ENCODE measurements at places on chromosomes 2 and 18. TPM values are rescaled to one million over a fixed set of nuclear protein-coding genes. Genes with fewer than 3 reads are reported as not detected.

Gene EPC2
- 22.8 TPM for total RNA-seq

Gene LRRC30
- total RNA-seq = not detected

- H3K27ac ChIP-seq = no peak overlapping the region
- no peaks in the 10 kb centered on the region for H3K27me3 ChIP-seq
- no peaks in the 10 kb centered on the region for H3K36me3 ChIP-seq
- no peaks in the 10 kb centered on the region for H3K4me1 ChIP-seq
- H3K4me3 ChIP-seq = no peak overlapping the region
Observed at GRCh38 chr2:132789066-132789465, 119.1 kb upstream of the LYPD1 start.

Gene TXNDC9
- 46.7 TPM for total RNA-seq

DNA sequence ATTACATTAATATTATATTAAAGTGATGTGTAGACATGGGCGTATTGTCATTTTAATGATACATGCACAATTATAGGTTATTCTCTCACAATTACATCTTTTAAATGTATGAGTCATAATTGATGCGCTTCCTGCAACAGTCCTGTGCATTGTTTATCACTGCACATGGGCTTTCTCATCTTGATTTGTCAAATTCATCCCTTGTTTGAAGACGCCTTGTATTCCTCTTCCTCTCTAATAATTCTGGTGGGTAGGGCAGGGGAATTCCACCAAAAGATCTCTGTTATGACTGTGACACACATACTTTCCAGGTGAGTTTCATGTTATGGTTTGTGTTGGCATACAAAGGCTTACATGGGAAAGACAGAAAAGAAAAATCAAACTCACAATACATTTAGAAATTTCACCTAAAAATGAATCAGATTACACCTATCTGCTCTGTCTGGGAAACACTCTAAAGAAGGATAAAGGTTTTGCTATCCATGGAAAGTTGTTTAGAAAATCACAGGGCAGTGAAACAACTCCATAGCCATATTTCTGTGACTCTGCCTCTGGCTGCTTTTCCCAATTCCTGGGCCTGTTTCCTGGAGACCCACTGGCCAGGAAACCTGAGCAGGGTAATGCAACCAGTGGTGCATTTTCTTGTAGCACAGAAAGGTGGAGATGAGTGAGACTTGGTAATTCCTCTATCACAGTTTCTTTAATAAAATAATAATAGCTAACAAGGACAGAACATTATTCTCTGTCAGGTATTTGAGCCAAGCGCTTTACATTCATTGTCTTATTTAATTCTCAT, 13.2 kb downstream of the SLC9A2 start:
- no peak overlapping the region for H3K4me3 ChIP-seq
- DNase-seq = no peak
- H3K4me1 ChIP-seq = no peaks in the 10 kb centered on the region
- no peaks in the 10 kb centered on the region for H3K27me3 ChIP-seq
- no peak overlapping the region for H3K27ac ChIP-seq

GRCh38 chr2:131077966-131078365, 15.3 kb downstream of the FAM168B start:
- no peaks in the 10 kb centered on the region for H3K27me3 ChIP-seq
- H3K4me1 ChIP-seq = no peaks in the 10 kb centered on the region
- no peak overlapping the region for H3K27ac ChIP-seq
- no peak for DNase-seq
- no peak overlapping the region for H3K4me3 ChIP-seq

DNA sequence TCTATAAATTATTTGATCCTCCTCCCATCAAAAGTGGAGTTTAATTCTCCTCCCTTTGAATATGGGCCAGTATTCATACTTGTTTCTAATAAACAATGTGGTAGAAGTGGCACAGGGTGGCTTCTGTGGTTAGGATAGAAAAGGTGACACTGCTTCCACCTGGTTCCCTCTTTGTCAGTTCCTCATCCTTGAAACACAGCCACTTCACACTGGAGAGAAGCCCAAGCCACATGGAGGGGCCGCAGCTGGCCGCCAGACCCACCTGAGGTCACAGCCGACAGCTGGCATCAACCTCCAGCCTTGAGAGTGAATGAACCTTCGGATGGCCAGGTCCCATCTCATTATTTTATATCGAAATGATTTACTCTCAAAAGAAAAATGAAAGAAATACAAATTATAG, 27.5 kb upstream of the SLC66A3 start:
- H3K27me3 ChIP-seq = no peaks in the 10 kb centered on the region
- DNase-seq = no peak
- H3K4me3 ChIP-seq = no peak overlapping the region
- H3K36me3 ChIP-seq = no peaks in the 10 kb centered on the region
- peaks cover 6% of the 10 kb centered on the region for H3K4me1 ChIP-seq

GRCh38 chr2:225993430-225993829, 593.9 kb downstream of the NYAP2 start:
- H3K4me3 ChIP-seq = no peak overlapping the region
- H3K27me3 ChIP-seq = no peaks in the 10 kb centered on the region
- peak; percentile 27 for DNase-seq
- H3K4me1 ChIP-seq = peaks cover 15% of the 10 kb centered on the region
- no peak overlapping the region for H3K27ac ChIP-seq

Gene SERPINB5
- not detected for total RNA-seq

Gene MAL
- total RNA-seq = not detected

DNA sequence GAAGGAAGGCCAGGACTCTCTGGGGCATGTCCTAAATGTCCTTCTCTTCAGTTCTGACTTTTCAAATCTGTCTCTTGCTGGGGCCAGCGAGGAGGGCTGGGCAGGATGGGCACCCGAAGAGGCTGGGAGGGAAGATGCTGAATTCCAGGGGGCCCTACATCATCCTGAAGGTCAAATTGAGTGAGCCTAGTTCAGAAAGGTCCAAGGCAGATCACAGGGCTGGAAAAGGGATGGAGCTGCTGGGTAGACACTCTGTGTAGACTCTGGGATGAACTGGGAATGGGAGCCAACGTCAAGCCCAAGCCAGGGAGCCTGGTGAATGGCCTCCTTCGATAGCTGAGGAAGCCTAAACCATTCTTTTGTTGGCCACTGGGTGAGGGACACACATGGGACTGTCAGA, 133.1 kb downstream of the MYCN start:
- H3K27me3 ChIP-seq = no peaks in the 10 kb centered on the region
- no peaks in the 10 kb centered on the region for H3K36me3 ChIP-seq
- H3K4me1 ChIP-seq = no peaks in the 10 kb centered on the region
- no peak overlapping the region for H3K4me3 ChIP-seq
- DNase-seq = no peak

- no peaks in the 10 kb centered on the region for H3K36me3 ChIP-seq
- DNase-seq = no peak
- H3K4me1 ChIP-seq = no peaks in the 10 kb centered on the region
- H3K4me3 ChIP-seq = no peak overlapping the region
Observed at GRCh38 chr2:162749994-162750393, 88.6 kb downstream of the KCNH7 start.

Gene ZEB2
- 91.0 TPM for total RNA-seq

Gene VPS4B
- total RNA-seq = 48.0 TPM

DNA sequence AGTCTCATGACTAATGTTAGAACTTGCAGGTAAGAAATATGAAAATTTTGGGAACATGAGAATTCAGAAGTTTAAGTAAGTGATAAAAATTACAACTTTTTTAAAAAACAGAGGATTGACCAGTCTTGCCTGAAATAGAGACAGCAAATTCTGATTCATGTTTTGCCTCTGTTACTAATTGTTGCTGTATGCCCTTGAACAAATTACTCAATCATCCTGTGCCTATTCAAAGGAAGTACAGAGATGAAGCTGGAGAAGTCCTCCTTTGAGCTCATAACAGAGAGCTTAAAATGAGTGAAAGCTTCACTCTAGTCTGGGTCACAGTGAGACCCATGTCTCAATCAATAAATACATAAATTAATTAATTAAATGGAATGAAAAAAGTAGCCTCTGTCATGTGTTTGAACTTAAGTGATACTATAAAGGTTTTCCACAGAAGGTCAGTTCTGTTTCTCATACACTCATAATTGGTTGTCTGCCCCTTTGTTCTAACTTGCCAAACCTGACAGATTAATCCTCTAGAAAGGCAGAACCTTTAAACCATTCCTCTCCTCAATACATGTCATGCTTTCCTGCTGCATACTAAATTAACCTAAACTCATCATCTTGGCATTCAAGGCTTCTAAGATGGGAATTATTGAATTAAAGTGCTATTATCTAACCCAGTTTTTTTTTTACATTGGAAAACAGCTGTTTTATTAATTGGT, 374.6 kb upstream of the LRATD1 start:
- no peak overlapping the region for H3K4me3 ChIP-seq
- no peaks in the 10 kb centered on the region for H3K4me1 ChIP-seq
- no peaks in the 10 kb centered on the region for H3K36me3 ChIP-seq
- no peaks in the 10 kb centered on the region for H3K27me3 ChIP-seq
- DNase-seq = no peak
- no peak overlapping the region for H3K27ac ChIP-seq

GRCh38 chr2:17591846-17592245, 51.4 kb downstream of the VSNL1 start:
- H3K27ac ChIP-seq = no peak overlapping the region
- DNase-seq = no peak
- no peaks in the 10 kb centered on the region for H3K27me3 ChIP-seq
- H3K4me3 ChIP-seq = no peak overlapping the region

DNA sequence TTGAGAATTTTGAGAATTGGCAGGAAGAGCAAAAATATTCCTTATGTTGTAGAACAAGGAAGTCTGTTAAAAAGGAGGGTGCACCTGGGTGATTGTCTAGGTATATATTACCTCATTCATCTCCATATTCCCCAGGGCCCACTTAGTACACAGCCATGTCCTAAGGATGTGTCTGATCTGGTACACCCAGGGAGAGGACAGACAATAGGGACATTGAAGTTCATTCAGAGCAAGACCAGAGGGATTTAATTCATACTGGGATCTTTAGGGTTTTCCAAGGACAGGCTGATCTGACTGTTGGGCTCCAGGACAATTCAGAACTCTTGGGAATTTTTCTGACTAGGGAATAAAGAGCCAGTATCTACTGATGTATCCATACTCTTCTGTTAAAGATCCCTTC, 112.1 kb downstream of the PHLPP1 start:
- no peaks in the 10 kb centered on the region for H3K4me1 ChIP-seq
- no peaks in the 10 kb centered on the region for H3K36me3 ChIP-seq

GRCh38 chr2:47300609-47301276, 102.2 kb upstream of the MSH2 start:
- DNase-seq = no peak
- no peaks in the 10 kb centered on the region for H3K4me1 ChIP-seq
- no peaks in the 10 kb centered on the region for H3K27me3 ChIP-seq
- no peak overlapping the region for H3K4me3 ChIP-seq
- no peak overlapping the region for H3K27ac ChIP-seq

Gene KLHL14
- not detected for total RNA-seq

Gene RTP5
- not detected for total RNA-seq

DNA sequence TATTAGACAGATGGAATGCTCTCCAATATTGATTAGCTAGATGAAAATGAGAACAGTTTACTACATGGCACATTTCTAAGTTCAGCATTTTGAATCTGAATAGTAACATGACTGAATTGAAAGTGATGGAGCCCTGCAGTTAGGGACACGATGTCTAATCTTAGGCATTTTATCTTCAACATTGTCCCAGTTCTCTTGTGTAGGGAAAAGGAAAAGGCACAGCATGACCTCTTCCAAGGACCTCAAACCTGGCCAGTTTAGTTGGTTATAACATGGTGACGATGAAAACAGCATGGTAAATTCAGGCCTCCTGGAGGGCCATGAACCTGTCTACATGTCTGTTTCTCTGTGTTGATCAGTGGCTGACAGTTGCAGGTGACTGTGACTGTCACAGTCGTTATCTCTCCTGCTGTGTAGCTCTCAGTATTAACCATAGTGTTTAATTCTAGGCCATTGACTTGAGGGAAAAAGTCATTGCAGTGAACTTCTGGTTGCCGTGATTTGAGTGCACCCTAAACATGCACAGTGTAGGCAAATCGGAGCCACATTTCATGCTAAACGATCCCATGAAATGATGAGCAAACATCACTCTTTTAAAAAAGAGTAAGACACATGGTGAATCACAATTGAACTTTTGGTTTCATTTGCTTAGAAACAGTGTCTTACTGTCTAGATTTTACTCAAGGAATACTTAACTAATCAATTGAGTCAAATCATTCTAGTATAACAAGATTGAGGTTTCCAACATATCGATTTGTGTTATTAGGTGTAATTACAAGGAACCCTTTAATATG, 129.7 kb downstream of the PHLPP1 start:
- H3K27me3 ChIP-seq = no peaks in the 10 kb centered on the region
- H3K4me1 ChIP-seq = no peaks in the 10 kb centered on the region
- no peak for DNase-seq

- H3K4me1 ChIP-seq = no peaks in the 10 kb centered on the region
- H3K27me3 ChIP-seq = no peaks in the 10 kb centered on the region
- H3K27ac ChIP-seq = no peak overlapping the region
- no peak overlapping the region for H3K4me3 ChIP-seq
- no peaks in the 10 kb centered on the region for H3K36me3 ChIP-seq
Observed at GRCh38 chr2:221203856-221204255, 368.2 kb downstream of the EPHA4 start.

DNA sequence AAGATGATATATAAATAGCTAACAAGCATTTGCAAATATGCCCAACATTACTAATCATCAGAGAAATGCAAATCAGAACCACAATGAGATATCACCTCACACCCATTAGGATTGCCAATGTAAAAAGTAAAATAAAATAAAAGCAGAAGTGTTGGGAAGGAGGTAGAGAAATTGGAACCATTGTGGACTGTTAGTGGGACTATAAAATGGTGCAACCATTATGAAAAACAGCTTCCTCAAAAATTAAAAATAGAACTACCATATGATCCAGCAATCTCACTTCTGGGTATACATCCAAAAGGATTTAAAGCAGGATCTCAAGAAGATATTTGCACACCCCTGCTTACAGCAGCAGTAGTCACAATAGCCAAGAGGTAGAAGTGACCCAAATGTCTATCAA, 99.8 kb upstream of the DAPL1 start:
- no peaks in the 10 kb centered on the region for H3K27me3 ChIP-seq
- H3K4me3 ChIP-seq = no peak overlapping the region
- DNase-seq = no peak
- no peaks in the 10 kb centered on the region for H3K4me1 ChIP-seq

All from fibroblast of lung (primary cell).